ENCODE measurements at places on chromosomes 3 and 15.

GRCh38 chr3:191236646-191237045 is 37.6 kb downstream of the OSTN start:
- DNase-seq: no peak

DNA sequence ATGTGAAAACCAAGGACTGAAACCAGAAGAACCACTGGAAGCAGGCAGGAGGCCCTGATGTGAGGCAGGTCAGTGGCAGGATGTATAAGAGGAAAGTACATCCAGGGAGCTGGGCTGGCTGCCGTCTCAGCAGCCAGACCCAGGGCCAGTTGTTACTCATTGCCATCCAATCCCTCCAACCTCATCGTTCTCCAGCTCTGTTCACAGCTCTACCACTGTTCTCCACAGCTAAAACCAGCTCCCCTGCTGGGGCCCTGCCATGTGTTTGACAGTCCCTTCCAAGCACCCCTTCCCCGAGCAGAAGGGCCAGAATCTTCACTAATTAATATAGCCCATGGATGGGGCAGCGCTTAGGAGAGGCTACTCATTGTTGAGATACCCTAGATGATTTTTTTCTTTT is 206.6 kb downstream of the MECOM start:
- DNase-seq: no peak

DNA sequence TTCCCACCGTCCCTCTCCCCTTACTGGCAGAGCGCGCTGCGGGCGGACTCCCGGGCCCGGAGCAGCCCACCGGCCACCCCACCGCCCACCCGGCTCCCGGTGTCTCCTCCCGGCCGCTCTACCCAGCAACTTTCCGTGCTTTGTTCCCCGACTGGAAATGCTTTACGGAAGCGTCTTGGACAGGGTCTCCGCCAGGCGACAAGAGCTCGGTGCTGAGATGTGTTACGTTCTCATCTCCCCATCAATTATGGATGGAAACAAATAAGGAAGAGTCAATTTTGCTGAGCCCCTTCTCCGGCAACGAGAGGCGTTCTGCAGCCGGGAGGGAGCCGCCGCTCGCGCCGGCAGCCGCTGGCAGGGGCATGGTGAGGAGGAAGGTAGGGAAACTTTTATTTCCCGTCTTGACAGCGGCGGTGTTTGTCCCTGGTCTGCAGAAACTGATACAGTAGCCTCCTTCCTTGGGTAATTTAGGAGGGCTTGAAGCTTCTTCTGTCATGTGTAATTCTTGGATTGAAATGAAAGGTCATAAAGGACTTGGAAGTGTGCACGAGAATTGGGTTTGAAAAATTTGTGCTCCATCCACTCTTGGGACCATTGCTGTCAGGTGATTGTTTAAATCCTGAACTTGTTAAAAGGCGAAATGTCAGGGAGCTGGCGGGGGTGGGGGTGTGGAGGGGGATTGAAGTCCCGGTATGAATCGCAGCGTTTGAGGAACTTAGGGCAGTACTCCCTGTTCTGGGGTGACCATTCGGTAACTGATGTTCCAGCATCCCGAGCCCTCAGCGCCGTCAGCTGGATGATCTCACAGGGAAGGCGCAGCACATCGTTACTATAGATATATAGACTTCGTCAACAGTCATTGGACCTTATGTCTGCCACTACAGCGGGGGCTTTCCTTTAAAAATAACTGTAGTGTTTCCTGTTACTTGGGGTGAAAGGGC is 1.5 kb downstream of the SEMA6D start:
- DNase-seq: no peak

- no peak for DNase-seq
Measured at GRCh38 chr3:87856126-87856525, 202.7 kb downstream of the CGGBP1 start.

DNA sequence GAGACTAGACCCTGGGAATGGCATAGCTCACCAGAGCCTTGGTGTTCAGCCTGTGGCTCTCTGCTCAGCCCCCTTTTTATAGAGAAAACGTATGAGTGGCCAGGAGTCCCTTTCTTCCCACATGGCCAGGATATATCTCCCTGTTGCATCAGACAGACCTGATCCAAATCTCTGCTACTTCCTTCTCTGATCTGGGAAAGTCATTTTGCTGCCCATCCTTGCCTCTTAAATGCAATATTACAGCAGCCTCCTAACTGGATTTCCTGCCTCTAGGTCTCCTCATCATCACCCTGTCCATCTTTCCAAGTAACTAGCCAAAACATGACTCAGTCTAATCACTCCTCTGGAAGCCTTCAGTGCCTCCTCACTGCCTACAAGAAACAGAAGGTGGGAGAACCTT is 42.9 kb downstream of the CTDSPL start:
- no peak for DNase-seq

- DNase-seq: no peak
Measured at GRCh38 chr3:191889756-191890155, 428.8 kb downstream of the PYDC2 start.

GRCh38 chr15:63902671-63903035 is 68.9 kb upstream of the HERC1 start:
- no peak for DNase-seq

DNA sequence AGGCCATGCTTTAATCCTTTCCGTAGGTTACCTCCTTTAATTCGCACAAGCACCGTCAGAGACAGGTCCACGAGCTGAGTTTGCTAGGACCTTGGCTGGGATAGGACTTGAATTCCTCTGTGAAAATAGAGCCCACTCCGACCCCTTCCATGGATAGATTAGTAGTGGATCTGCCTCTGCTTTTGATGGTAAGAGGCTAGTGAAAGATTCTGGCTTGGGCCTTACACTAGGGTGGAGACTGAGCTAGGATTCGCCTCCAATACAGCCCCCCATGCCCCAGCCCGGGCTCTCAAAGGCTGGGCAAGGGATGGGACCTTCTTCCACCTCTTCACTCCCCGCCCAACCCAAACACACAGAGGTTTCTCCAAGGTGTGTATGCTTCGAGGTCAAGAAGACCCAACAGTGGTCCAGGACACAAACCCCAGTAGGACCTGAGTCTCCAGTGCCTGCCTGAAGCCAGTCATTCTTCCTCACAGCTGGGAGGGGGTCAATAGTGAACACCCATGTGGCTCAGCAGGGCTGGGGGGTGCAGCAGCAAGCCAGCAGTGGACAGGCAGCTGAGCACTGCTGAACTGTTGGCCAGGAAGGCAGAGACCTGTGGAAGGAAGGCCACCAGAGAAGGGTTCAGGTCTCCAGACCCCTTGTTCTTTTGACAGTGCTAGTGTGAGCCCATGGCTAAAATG is 75.7 kb downstream of the SPSB4 start:
- DNase-seq: no peak

- DNase-seq: peak; percentile 68
Measured at GRCh38 chr15:101121511-101122090, 130.2 kb downstream of the CHSY1 start.

GRCh38 chr3:43023066-43023465 is 44.0 kb downstream of the GASK1A start:
- no peak for DNase-seq

Data from KBM-7 (cell line).